CD8-positive, alpha-beta memory T cell (primary cell): ENCODE measurements at places on chromosomes 3 and 15.

DNA sequence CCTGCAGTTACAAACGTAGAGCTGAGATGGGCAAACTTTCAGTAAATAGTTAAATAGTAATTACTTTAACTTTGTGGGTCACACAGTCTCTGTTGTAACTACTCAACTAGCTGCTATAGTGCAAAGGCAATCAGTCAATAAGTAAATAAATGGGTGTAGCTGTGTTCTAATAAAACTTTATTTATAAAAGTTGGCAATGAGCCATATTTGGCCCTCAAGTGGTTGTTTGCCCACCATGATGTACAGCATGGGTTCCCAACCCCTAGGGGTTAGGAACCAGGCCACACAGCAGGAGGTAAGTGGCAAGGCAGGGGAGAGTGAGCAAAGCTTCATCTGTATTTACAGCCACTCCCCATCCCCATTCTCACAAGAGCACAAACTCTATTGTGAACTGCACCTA is 44.9 kb upstream of the CHRM5 start:
- DNase-seq = no peak

DNA sequence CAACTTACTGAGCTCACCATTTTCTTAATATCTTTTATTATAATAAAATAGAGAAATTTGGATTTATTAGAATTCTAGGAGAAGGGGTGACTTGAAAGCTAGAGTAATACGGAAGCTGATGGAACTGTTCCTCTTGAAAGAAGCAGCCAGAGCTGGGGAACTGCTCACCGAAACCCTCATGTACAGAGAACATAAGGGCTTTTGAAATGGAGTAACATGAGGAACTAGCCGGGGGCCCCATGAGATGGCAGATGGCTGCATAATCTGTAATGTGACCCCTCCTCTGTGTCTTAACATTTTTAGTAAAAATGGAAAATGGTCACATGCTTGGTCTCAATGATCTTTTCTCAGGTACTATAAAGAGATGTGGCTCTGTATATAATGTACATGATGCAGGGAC is 15.7 kb upstream of the DYNC1LI1 start:
- DNase-seq = no peak

GRCh38 chr3:51966016-51966415 is 1.2 kb downstream of the PCBP4 start:
- DNase-seq = no peak

DNA sequence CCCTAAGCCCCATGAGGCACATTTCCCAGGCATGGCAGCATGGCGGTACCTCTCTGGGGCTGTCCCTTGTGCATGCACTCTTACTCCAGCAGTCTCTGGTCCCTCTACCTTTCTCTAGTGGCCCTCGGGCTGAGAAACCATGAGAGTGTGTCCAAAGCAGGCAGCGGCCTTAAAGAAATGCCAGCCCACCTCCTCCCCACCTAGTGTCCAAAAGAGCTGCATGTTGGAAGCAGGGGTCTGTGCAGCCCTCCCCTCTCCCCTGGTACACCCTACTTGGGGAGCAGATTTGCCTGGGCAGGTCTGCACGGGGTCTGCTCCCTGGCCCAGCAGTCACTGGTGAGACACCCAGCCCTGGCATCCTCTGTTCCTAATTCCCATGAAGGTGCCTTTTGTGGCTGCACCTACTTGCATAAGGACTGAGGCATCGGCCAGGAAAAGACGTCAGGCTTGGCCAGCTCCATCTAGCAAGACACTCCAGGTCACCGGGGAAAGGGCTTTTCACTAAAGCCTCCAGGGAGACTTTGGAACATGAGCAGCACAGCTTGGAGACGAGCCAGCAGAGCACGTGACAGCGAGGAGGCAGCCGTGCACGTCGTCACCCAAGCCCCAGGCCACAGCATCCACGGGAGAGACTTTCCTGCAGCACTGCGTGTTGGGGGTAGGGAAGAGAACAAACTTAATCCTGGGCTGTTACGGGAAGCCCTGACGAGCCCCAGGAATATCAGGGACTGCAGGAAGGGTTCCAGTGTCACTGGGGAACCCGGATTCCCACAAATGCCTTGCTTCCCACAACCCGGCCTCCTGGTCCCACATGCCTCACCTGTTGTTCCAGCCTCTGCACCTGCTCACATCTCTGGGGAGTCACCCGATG is 38.8 kb downstream of the TM2D3 start:
- no peak for DNase-seq
